Fibroblast of the aortic adventitia (primary cell): ENCODE measurements at places on chromosomes 1 and 21. TPM values are rescaled to one million over a fixed set of nuclear protein-coding genes. Genes with fewer than 3 reads are reported as not detected.
A peak's percentile ranks its signal among the peaks of the same experiment; 100 is the strongest.

The CTPS1 gene
- 10.7 and 22.9 TPM in 2 replicates for total RNA-seq

- no peak for DNase-seq
Measured at GRCh38 chr1:4062560-4062959, 162.5 kb upstream of the C1orf174 start.

GRCh38 chr1:157113106-157113505 is 13.5 kb upstream of the ETV3L start:
- DNase-seq, result no peak

DNA sequence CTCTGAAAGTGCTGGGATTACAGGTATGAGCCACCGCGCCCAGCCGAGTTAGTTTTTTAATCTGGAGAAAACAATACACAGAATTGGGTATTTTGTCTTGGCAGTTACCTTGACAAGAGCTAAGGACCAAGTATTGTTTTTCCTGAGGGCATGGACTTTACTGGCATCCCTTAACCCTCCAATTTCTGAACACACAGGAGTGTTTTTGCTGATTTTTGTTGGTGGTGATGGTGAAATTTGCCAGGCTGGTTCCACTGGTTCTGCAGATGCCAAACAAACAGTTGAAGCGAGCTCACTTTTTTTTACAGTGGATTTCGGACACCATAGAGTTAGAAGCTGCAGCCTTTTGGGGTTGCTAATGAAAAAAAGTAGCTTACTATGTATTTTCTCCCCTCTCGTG is 37.2 kb upstream of the SH3D21 start:
- no peak for DNase-seq

The IL19 gene
- total RNA-seq, result 0.41 TPM in 1 of 2 replicates, not detected in the other

The CACHD1 gene
- total RNA-seq, result 7.3 and 11.6 TPM in 2 replicates

DNA sequence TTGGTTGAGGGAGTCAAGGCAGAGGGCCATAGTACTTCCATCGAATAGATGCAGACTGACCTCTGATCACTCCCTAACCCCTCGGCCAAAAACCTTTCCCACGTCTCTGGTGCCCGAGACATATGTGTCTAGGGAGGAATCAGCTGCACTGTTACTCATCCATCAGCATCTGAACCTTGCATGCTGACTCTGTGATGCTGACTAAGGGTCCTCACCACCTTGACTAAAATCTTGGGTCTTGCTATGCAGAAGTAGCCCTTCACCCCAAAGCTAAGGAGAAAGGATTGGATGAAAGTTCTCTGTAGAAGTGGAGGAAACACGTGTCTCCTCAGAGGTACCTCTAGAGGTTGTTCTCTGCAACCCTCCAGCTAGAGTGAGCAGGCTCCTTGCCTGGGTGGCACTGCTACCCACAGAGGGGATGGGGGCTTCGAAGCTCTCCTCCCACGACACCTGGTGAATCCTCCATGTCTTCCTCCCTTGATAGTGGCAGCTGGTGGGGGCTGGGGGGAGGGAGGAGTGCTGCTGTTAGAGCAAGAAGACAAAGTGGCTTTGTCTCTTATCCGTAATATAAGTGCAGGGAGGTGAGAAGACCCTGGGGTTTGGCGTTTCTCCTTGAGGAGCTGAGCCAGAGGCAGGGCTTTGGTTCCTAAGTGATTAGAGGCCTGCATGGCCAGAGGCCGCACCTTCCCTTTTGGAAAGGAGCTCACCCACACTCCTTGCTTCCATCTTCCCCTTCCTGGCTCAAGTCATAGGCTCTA is 45.1 kb downstream of the ATP2B4 start:
- DNase-seq, result no peak

DNA sequence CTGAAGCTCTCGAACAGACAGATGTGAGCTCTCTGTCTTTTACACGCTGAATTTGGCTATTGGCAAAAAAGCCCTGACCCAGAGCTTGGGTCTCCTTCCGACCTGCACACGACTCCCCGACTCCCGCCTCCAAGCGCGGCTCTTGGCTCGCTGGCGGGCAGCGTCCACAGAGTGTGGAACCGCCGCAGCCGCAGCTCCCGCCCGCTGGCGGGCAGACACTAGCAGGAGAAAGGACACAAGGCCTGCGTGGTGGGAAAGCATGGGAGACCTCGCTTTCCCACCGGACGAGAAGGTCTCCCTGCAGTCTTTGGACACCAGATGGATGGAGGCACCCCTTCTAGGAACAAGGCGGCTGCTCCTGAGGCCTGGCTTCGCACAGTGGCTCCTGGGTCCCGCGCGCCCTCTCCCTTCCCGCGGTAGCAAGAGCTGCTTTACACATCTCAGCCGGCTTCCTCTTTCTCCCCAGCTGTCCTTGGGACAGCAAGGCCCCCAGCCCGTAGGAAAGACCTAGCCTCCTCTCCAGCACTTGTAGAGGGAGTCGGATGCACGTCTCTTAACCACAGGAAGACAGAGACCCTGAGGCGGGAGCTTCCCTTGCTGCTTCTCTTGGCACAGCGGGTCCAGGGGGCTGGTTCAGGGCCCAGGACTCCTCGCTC is 92.1 kb downstream of the PRKAB2 start:
- DNase-seq, result no peak

- DNase-seq, result no peak
Measured at GRCh38 chr1:185200889-185201288, 43.9 kb downstream of the SWT1 start.

GRCh38 chr1:169044971-169045370 is 61.5 kb upstream of the ATP1B1 start:
- no peak for DNase-seq

The C1QTNF12 gene
- 0.65 and 1.4 TPM in 2 replicates for total RNA-seq

The TMEM125 gene
- not detected in 2 replicates for total RNA-seq

DNA sequence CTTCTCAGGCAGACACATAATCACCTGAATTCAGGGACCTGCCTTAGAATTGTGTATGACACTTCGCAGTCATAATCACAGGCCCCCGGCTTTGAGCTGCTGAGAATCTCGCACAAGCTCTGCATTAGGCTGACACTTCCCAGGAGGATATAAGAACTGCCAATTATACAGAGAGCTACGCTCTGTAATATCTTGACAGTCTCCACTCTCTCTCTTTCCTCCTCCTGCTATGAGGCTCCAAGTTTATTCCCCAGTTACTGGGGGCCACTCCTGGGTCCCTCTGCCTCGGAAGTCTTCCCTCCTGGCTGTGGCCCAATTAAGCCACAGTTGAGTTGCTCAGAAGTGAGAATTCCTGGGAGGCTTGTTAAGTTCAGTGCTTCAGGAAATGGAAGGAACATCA is 42.7 kb downstream of the EBNA1BP2 start:
- DNase-seq, result no peak

DNA sequence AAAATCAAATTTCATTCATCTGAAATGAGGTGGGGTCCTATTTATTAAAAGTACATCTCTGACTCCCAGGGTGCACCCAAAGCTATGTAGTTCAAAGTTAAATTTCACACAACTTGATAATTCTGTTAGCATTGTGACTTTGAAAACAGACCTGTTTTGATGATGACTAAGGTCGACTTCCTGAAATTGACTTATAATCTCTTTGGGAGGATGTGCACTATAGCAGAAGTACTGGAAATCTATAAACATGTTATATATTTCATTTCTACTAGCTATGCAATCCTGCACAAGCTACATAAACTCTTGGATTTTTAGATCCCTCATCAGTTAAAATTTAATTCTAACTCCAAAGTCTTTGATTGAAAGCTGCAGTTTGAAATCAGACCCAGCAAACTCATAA is 507.6 kb downstream of the NEGR1 start:
- no peak for DNase-seq

GRCh38 chr1:154609398-154610380 is 1.7 kb upstream of the ADAR start:
- peak; percentile 17 for DNase-seq

- peak; percentile 41 for DNase-seq
Measured at GRCh38 chr21:37061926-37062592, 10.8 kb downstream of the PIGP start.

DNA sequence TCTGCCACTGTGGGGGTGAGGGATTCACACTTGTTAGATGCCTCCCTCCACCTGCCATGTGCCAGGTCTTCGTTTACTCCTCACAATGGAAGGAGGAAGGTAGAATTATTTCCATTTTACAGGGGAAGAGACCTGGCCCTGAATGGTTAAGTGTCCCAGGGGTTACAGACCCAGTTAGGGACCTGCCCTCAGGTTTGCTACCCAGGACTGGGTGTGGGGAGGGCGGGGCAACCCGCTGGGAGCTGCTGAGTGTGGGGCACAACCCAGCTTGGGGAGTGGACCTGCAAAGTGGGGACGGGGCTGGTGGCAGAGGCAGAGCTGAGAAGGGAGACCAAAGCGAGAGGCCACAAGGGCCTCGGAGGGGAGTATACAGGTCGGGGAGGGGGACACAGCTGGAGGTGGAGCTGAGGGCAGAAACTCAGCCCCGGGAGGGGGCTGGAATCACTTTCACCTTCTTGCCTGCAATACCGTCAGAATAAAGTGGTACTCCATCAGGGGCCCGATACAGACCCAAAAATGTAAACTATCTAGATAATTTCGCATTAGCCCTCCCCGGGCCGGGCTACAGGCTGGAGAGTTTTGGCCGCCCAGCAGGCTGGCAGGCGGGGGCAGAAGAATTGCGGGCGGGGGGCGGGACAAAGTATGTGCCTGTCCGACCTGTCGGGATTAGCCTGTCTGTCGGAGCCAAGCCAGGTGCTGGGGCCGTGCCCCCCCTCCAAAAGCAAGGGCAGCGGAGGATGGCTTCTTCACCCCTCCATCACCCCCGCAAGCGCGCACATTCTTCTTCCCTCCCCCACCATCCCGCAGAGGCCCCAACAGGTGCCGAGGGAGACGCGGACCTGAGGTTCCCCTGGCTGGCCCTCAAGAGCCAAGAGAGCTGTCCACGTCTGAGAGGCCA is 1.4 kb downstream of the RSPO1 start:
- no peak for DNase-seq

DNA sequence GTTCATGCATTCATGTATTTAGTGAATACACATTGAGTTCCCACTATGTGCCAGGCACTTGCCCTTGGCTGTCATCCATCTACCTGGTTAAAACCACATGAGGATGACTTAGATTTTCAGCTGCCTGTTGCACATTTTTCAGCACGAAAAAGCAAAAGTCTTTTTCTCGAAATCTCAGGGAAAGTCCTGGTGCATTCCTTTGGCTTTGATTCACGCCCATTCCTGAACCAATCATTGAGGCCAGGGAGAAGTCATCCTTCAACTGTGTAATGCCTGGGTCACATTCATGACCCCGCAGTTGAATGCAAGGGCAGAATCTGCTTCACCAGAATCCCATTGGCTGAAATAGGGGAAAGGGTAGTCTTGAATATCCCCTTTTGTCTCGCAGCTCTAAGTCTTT is 84.4 kb downstream of the RNF220 start:
- DNase-seq, result no peak

The SPRR2A gene
- not detected in 2 replicates for total RNA-seq

The ADGRL2 gene
- 52.1 and 104 TPM in 2 replicates for total RNA-seq

DNA sequence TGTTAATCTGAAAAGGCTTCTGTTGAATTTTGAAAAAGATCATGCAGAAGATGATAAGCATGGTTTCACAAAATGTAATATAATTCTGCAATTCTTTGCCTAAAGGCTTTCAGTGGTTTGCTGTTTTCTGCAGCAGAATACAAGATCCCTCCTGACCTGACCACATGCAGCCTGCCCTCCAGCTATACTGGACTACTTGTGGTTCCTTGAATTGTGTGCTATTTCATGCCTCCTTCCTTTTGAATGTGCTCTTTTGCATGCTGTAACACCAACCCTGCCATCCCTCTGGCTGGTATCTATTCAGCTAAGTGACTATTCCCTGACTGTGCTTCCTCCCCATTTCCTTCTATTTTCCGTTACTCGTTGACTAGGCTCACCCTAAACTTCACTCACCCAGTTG is 55.5 kb downstream of the CACNA1E start:
- no peak for DNase-seq

The PEF1 gene
- 33.3 and 59.8 TPM in 2 replicates for total RNA-seq

DNA sequence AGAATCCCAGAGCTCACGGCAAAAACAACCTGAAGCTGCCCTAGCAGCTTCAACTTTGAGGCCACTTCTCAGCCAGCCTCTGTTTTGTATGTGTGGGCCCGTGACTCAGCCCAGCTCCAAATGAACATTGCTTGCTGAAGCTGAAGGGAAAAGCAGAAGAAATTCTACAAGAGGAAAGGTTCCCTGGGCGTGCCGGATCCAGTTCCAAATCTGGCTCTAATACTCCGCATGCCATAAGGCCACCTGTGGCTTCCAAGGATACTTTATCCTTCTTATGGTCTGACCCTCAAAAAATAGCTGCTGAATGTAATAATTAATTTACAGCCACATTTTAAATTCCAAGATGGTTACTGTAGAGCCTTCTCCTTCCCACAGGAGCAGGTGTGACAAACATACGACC is 24.3 kb downstream of the TSPAN2 start:
- DNase-seq, result no peak

DNA sequence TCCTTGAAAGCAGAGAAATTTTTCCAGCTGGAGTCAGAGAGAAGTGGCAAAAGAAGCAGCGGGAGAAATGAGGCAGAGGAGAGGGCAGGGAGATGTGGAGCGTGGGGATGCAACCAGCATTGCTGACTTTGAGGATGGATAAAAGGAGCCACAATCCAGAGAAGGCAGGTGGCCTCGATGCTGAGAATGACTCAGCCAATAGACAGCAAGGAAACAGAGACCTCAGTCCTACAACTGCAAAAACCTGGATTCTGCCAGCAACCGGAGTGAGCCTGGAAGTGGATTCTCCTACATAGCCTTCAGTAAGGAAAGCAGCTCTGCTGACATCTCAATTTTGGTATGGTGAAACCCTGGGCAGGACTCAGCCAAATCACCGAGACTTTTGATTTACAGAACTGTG is 128.9 kb upstream of the ATP1B1 start:
- no peak for DNase-seq
